ENCODE measurements at places on chromosomes 3 and 15. TPM values are rescaled to one million over a fixed set of nuclear protein-coding genes. Genes with fewer than 3 reads are reported as not detected.

DNA sequence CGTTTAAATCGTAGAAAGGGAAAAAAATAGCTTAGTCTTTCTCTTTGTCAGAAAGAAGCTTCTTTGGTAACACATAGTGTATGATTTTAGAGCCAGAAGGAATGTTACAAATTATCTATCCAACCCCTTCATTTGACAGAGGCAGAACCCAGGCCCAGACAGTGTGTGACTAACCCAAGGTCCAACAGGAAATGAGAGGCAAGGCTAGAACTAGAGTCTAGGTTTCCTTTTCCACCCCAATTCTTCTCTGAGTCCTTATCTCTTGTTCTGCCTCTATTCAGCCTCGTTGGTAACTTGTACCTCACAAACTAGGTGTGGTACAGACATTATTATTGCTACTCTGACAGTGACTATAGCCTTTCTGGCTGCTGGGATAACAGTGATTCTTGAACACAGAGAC, 39.3 kb downstream of the QTRT2 start:
- DNase-seq, result no peak

DNA sequence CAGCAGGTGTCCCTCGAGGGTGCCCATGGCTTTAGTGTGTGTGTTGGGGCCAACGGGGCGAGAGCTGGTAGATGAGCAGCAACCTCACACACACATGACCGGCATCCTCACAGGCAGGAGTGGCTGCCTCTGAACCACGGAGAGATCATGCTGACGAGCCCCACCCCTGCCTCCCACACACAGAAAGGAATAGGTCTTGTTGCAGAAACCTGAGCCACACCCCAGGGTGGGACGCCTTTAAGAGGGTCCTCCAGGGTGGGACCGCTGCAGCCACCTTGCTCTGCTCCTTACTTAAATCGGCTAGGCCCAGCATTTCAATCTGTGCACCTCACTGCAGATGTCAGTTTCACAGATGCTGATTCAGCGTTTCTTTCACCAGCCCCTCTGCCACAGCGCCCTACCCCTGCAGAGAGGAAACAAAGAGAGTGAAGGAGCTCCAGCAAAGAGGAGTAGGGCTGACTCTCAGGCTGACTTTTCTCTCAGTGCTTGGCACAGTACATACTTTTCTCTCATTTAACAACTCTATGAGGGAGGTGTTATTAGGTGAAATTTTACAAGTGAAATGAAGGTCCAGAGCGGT, 61.2 kb upstream of the EPHB3 start:
- DNase-seq, result no peak

Gene SEMA7A
- total RNA-seq, result 3.8 TPM

DNA sequence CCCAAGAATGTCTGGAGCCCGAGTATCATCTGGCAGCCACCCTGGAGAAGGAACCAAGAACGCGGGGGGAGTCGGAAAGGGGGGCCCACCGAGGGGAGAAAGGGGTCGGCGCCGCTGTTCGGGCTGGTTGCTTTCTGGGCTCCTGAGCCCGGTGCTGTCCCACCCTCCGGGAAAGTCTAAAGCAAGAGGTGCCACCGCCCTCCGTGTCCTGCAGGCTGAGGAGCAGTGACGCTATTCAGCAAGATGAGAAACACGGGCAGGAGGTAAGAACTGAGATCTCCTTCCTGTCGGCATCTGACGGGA, 234.8 kb downstream of the XXYLT1 start:
- no peak for DNase-seq

Measured in omental fat pad (tissue), 4 donors.